Subcutaneous adipose tissue (tissue), 4 donors: ENCODE measurements at places on chromosomes 6 and 20. TPM values are rescaled to one million over a fixed set of nuclear protein-coding genes. Genes with fewer than 3 reads are reported as not detected.

The FNDC11 gene
- total RNA-seq: 0.75 TPM

The DPM1 gene
- total RNA-seq: 44.1 TPM

The ENPP4 gene
- 16.2 TPM for total RNA-seq

The ENPP5 gene
- 0.38 TPM for total RNA-seq
